Effector CD4-positive, alpha-beta T cell (primary cell): ENCODE measurements at places on chromosomes 1 and 21.

GRCh38 chr1:185696422-185697150, 37.6 kb upstream of the HMCN1 start:
- DNase-seq: no peak

DNA sequence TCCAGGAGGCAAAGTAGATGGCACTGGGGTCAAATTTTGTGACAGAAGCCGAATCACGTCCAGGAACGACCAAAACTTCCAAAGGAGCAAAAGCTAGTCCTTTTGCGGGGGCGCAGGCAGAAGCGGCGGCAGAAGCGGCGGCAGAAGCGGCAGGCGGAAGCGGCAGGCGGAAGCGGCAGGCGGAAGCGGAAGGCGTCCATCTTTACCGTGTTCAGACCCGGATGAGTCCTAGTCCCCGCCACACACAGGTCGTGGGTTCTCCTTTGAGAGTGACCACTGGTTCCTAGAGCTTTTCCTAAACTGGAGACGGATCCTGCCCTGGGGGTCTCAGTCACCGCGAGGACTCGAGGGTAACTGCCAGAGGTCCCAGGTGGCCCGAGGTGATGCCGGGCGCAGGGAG, 53.6 kb downstream of the POFUT2 start:
- DNase-seq: no peak

DNA sequence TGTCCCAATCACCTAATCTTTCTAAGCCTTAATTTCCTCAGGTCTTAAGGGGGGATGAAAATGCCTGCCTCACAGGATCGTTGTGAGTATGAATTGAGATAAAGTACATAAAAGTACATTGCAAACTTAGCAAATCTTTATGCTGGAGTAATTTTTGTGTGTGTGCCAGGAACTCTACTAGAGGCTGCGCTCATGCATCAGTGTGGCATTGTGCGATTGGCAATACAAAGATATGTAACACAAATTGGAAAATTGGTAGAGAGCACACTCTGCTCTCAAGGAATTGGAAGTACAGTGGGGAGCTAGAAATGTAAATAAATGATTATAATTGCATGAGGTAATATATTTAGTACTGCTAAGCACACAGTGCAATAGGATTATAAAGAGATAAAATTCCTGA, 398.3 kb downstream of the DUSP10 start:
- no peak for DNase-seq

GRCh38 chr1:115156826-115157468, 67.6 kb upstream of the TSPAN2 start:
- no peak for DNase-seq

DNA sequence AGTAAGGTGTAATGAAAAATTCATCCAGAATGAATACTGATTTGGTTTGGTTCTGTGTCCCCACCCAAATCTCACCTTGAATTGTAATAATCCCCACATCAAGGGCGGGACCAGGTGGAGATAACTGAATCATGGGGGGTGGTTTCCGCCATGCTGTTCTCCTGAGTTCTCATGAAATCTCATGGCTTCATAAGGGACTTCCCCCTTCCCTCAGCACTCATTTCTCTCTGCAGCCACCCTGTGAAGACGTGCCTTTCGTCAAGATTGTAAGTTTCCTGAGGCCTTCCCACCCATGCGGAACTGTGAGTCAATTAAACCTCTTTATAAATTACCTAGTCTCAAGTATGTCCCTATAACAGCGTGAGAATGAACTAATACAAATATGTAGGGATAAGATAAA, 5.5 kb upstream of the SYNJ1 start:
- DNase-seq: no peak

DNA sequence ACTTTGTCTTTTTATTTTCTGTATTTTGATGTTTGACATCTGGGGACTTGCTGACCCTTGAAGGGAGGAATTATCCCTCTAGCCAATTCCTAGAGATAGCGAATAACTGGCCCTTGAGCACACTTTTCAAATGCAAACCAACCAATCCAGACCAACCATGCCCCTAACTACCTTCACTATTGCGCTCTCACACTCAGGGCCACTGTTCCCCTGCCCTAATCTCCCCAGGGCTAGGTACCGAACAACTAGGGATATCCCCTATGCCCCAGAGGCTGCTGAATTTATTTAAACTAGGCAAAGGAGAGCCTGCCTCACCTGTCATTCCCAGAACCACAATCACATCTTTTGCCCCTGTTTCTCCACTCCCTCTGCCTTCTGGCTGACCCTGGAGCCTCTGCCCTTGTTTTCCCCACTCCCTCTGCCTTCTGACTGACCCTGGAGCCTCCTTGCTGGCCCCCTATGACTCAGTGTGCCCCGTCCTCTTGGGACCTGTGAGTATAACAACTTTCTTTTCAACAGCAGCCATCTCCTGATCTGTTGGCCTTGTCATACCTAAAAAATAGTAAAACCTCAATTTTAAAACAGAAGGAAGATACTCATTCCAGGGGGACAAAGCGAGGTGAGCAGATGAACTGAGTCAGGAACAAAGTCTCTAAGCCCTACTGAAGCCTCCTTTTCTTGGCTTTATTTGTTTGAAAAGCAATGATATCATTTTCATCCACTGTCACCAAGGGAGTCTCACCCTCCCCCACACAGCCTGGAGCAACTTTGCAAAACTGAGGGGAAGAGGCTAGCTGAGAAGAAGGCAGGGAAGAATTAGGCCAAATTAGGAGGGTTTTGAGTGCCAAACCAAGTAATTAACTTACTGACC, 115.5 kb downstream of the NMNAT2 start:
- no peak for DNase-seq

GRCh38 chr1:225655509-225656258, 2.8 kb upstream of the ENAH start:
- DNase-seq: no peak

DNA sequence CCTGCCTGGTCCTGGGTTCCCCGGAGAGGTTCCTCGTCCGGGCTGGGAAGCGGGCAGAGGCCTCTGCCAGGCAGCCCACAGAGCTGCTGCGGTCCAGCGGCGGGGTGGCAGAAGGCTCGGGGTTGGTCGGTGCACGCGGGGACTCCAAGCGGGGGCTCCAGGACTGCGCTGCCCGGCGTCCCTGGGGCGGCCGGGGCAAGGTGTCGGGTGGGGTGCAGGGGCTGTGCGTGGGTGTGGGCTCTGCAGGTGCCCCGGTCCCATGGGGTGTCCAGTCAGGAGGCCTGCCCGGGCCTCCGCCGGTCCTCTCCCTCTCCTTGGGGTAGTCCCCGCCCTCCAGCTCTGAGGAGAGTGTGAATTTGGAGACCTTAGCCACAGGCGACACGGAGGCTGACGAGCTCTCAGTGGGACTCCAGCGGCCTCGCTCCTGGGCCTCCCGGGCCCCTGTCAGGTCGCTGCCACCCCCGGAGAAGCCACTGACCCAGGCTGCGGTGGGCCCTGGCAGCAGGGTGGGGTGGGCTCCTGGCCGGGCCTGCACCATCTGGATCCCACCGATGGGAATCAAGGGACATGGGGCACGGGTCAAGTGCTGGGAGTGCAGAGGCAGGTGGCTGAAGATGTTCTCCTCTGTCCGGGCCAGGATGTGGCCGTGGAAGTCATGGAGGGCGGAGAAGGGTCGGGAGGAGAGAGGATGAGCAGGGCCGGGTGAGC, 26.2 kb upstream of the EDN2 start:
- DNase-seq: no peak

DNA sequence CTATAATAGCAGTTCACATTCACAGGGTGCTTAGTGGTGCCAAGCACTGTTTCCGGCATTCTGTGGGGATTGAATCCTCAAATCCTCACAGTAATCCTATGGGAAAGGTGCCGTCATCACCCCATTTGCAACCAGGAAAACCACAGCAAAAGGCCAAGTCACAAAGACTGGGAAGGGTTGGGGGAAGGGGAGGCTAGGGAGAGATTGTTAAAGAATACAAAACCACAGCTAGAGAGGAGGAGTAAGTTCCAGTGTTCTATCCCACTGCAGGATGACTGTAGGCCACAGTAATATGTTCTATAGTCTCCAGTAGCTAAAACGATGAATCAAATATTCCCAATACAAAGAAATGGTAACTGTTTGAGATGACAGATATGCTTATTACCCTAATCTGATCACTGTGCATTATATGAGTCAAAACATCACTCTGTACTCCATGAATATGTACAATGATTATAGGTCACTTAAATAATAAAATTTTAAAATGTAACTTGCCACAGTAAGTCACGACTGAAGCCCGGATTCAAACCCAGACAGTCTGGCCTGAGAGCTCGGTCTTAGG, 256.8 kb downstream of the TOMM20 start:
- no peak for DNase-seq

DNA sequence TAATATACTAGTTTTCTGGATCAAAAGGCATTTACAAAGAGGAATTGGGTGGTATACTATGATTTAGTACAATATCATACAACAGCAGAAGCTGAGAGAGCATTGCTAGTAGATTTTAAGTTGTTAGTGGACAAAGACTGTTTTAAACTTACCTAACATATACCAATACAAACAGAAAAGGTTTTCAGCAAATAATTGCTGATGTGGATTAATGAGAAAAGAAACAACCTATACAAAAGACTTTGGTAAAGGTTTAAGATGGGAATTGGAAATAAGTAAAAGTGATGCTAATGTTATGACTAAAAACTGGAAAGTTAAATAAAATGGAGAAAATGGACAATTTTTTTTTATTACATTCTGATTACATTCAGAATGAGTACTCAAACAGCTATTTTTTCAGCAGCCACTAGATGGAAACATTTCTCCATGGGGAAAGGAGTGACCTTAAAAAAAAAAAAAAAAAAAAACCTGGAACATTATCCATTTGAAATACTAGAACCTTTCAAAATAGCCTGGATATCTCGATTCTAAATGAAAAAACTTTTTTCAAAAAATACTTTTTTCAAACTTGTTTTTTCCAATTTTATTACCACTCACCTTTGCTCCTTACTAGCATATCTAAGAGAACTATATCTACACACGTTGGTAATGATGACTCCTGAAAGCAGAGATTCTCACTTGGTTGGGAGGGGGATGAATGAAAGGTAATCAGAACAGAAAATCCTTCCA, 55.4 kb downstream of the EPRS1 start:
- DNase-seq: no peak

GRCh38 chr1:245285168-245285567, 130.4 kb downstream of the KIF26B start:
- DNase-seq: no peak

DNA sequence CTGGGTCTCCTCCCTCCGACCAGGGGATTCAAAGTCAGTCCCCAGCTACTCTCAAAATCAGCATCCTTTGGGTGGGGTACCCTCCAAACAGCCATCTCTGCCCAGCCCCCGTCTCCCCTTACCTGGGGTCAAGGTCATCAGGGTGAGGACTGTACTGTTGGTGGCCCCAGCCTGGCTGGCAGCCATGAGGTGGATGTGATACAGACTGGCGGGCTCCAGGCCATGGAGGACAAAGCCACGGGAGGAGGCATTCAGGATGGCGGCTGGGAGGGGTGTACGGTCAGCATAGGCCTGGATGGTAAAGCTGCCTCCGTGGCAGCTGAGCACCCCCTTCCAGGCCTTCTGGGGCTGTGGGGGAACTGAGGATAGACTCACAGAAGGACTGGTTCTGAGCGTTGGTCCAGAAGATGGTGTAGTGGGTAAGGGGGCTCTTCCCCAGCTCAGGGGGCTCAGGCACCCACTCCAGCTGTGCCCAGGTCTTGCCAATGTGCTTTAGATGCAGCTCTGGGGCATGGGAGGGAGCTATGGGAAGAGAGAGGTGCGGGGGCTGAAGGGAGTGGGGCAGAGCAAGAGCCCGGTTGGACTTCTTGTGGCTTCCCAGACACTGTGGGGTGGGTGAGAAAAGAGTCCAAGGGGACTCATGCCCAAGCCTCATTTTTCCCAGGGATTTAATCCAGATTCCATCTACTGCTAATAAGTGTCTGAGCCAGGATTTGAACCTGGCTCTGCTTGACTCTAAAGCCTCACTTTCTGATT, 3.7 kb upstream of the MRPS15 start:
- no peak for DNase-seq

GRCh38 chr1:100074604-100075395, 57.9 kb downstream of the SASS6 start:
- DNase-seq: no peak

DNA sequence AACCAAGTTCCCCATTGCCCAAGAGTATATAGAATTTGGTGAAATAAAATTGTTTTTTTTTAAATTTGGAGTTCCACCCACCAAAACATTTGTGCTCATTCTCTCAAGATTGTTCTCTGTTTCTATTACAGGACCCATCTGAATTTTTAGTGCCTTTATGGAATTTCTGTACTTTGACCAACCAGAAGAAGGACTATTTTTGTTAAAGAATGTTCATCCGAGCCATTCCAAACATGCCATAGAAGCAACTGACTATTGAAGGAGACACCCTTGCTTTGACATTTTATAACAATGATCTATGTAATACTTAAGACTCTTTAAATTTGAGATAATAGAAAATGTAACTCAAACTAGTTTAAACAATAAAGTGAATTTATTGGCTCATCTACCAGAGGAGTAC, 655.7 kb upstream of the ADAMTS5 start:
- DNase-seq: no peak

GRCh38 chr1:26858891-26859640, 3.9 kb upstream of the SFN start:
- DNase-seq: no peak

GRCh38 chr1:205488074-205488723, 16.3 kb upstream of the CDK18 start:
- DNase-seq: peak; percentile 11

- no peak for DNase-seq
Observed at GRCh38 chr1:116947092-116947860, 37.6 kb downstream of the PTGFRN start.

GRCh38 chr21:29888437-29888836, 51.4 kb downstream of the GRIK1 start:
- DNase-seq: no peak

GRCh38 chr1:214233856-214234634, 46.9 kb upstream of the SMYD2 start:
- no peak for DNase-seq

GRCh38 chr1:78840453-78841271, 165.9 kb downstream of the ADGRL4 start:
- no peak for DNase-seq

GRCh38 chr21:15676935-15677334, 52.8 kb upstream of the USP25 start:
- no peak for DNase-seq

DNA sequence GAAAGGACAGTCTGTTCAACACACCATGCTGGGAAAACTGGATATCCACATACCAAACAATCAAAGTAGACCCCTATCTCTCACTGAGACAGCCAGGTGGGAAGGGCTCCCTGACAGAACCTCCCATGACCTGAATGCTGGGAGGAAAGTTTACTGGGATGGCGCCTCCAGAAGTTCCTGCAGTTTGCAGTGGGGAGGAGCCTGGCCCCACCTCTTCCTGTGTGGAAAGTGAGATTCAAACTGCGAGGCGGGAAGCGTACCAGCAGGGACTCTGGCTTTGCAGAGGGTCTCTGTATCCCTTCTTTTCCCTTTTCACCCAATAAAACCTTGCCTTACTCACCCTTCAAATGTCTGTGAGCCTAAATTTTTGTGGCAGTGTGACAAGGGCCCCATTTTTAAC, 190.7 kb downstream of the HHIPL2 start:
- no peak for DNase-seq

DNA sequence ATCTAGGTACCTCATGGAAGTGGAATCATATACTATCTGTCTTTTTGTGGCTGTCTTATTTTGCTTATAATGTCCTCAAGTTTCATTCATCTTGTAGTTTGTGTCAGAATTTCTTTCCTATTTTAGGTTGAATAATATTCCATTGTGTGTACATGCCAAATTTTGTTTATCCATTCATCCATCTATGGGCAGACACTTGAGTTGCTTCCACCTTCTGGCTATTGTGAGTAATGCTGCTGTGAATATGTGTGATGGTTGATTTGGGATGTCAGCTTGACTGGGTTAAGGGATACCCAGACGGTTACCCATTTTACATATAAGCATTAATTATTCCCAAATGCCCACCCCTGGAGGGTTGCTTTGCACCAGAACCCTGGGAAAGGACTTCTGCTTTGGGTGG, 477.5 kb downstream of the PTPRU start:
- DNase-seq: no peak
